Inflammatory macrophage (primary cell): ENCODE measurements at places on chromosomes 13 and 19.
A peak's percentile ranks its signal among the peaks of the same experiment; 100 is the strongest.

GRCh38 chr13:59471106-59471505, 692.6 kb downstream of the DIAPH3 start:
- DNase-seq = peak; percentile 11

DNA sequence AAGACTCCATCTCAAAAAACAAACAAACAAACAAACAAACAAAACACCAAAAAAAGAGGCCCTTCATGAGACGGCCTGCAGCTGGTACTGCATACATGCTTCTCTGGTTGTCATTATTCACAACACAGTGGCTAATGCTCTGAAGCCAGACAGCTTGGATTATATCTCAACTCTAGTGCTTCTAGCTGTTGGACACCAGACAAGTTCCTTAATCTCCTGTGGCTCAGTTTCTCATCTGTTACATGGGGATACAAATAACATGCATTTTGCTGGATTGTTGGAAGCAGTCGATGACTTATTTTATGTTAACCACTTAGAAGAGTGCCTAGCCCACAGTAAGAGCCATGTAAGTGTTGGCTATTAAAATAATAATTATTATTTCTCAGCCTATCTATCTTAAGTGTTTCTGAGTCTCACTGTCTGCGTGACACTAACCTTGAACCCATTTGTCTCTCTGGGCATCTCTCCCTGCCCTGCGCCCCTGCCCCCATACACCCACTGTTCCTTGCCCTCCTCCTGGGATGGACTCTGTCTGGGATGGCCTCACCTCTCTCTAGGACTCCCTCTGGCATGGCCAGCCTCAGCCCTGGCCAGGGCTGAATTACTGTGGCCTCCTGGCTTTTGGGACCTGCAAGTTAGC, 3.1 kb upstream of the JUNB start:
- no peak for DNase-seq

DNA sequence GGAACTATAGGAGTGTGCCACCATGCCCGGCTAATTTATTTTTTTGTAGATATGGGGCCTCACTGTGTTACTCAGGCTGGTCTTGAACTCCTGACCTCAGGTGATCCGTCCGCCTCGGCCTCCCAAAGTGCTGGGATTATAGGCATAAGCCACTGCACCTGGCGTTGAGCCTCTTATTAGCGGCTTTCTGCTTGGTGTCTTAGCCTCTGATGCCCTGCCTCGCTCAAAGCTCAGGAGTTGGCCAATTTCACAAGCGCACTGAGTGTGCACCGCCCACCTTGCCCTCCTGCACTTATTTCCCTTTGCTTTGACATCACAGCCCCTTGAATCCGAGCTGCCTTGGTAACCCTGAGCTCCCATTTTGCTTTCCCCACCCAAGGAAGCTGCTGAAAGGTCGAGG, 10.1 kb downstream of the YIPF2 start:
- no peak for DNase-seq

DNA sequence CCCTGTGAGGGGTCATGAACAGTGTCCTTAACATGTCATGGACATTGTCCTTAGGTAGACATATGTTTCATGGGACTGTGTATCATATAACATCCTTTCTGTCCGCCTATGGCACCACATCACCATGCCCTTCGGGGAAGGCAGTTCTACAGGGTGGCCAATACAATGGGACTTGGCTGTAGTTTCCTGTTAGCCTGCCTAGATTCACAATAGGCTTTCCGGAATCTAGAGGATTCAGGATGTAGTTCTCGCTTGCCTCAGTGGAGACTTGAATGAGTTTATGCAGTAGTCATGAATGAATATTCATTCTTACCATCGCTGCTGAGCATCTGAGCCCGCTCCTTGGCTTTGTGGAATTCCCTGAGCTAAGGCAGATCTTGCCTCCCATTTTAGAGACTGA, 100.5 kb downstream of the DNAJC15 start:
- DNase-seq = no peak

- DNase-seq = no peak
Measured at GRCh38 chr13:97130190-97130589, 91.9 kb upstream of the MBNL2 start.

GRCh38 chr19:44891016-44891882, at the start of gene TOMM40:
Gene TOMM40 (plus strand): TSS chr19:44891254. CDS start chr19:44891416, 162 bp downstream.
- peak; percentile 100 for DNase-seq

DNA sequence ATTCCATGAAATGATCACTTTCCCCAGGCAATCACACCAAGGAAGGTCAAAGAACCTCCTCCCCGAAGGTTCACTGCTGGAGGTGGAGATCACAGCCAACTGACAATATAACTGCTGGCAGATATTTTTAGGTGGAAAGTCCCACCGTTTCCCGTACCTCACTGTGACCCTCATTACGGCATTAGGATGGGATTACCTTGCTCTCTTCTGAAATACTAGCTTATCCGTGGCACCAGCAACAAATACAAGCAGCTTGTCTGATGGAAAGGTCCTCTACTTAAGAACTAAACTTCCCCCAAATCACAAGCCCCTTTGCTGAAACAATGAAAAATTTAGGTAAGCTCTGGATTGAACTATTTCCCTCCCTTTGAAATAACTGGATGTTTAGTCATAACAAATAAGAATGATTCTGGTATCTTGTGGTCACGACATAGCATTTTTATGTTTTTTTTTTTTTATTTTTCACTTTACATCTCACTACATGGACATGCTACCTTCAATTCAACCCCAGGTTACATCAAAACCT, 178.9 kb downstream of the COL4A1 start:
- no peak for DNase-seq

DNA sequence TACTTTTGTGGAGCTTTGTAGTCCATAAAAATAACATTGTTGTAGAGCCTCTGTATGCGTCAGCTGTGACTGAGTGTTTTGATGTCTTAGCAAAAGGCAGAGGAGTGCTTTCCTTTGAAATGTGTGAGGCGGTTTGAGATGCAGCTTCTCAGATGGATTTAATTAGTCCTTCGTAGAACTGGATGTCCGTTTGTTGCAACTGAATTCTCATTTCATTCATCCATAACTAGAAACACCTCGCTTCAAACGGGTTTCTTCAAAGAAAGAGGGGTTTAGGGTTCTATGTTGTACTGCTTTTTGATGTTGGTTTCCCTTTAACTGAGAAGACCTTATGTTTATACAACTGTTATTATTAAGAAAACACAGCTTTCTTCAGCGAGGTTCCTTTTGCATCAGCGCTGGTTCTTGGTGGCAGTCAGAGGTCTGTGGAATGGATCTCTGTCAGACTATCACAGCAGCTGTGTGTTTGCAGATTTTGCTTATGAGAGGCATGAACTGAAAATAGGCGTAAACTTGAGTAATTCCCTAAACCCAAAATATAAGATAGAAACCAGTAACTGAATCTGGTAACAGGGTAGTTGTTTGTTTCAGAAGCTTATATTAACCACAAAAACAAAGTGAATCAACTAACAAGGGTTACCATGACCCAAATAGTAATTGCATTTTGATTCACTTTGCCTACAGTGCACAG, 194.4 kb downstream of the GGACT start:
- no peak for DNase-seq

GRCh38 chr13:30004204-30004603, 153.8 kb upstream of the UBL3 start:
- peak; percentile 73 for DNase-seq

DNA sequence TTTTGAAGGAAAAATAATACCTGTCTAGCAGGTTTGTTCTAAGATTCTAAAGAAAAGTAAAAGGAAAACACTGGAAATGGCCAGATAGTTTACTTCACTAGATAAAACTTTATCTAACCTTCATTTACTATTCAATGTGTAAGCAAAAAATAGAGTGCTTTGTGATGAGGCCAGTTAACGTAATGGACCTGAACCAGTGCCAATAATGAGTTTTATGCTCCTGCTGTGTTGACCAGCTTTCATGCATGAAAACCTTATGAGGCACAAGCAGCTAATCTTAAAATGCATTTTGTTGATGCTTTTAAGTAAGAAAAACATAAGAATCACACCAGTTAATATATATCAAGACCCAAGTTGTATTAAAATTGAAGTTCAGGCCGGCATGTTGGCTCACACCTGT, 617.2 kb upstream of the GPC6 start:
- no peak for DNase-seq

DNA sequence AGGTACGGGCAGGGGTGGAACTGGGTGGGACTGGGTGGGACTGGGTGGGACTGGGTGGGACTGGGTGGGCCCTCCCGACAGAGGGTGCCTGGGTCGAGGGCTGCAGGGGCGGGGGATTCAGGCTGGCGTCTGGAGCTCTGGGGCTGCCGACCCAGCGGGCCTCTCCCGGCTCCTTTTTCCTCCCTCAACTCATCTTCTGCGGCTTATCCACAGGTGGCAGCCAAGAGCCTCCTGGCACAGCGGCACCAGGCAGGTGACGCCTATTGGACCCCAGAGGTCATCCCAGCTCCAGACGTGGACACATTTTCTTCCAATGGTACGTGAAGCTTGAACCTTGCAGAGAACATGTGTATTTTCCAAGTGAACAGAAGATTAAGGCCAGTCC, 533 bp downstream of the ZNF544 start:
- no peak for DNase-seq

DNA sequence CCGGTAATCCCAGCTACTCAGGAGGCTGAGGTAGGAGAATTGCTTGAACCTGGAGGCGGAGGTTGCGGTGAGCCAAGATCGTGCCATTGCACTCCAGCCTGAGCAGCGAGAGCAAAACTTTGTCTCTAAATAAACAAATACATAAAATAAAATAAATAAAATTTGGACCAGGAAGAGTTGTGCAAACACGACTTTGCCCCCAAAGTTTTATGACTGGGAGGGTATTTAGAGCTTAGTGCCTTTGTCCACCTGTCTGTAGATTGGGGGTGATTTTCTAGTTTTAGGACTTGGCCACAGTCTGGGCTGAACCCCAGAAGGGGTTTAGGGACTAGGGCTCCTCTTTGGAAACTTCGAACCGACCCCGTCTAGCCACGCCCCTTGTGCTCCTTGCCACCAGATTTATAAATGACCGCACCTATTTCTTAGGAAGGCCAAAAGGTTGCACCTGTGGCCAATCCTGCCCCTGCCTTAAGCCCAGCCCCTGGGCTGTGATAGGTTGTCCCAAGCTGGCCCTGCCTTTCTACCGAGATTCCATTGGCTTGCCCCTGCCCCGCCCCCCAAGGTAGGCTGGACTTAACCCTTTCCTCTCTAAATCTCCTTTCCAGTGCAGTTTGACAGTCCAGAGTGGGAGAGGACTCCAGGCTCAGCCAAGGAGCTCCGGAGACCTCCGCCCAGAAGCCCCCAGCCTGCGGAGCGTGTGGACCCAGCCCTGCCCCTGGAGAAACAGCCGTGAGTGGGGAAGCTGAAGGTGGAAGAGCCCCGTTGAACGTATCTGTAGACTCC, 5.3 kb downstream of the SHD start:
- no peak for DNase-seq

DNA sequence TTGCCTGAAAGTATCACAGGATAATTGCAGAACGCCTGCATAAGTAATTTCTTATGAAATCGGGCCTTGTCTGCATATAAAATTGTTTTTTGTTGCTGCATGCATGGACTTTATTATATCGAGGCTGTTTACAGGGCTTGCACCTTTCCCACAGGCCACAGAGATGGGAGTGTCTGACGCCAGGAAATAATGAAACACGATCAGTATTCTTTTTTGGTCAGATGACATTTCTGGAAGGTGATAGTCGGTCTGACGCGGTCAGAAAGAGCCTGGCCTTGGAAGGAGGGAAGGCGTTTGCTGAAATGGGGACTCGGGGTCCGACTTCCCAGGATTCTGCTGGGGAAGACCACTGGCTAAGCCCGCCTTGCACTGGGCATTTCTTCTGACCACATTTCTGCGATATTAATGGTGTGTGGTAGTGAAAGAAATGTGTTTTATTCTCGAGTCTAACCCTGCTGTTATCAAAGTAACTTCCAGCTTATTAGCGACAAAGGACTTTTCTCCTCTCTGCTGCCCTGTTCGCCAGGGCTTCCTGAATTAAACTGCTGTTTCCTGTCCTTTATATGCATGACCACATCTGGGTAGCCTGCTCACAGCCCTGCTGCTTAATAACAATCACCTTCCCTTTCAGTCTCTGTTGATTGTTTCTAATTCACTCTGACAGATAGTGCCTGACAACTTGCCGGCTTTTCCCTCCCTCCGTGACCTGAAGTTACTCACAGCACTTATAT, 11.6 kb upstream of the ZNF536 start:
- DNase-seq = no peak

- no peak for DNase-seq
Measured at GRCh38 chr13:81540777-81541176, 1199.9 kb upstream of the SPRY2 start.

- DNase-seq = no peak
Measured at GRCh38 chr19:14502334-14503092, 6.6 kb upstream of the GIPC1 start.

- DNase-seq = no peak
Measured at GRCh38 chr13:86839221-86839620, 832.0 kb upstream of the SLITRK5 start.

DNA sequence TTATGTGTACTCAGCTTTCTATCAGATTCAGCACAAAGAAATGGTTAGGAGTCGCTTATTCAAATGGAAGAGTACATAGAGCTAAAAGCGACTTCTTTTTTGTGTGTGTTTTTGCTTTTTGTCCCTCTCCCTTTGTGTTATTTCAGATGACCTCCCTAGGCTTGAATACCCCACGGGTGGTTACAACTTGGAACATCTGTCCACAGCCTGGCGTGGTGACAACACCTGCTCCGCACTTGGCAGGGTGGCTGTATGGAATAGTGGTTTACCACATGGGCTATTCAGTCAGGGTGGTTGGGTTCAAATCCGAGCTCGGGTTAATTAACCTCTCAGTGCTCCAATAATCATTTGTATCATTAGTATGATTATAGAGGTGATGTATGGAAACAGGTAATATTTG, 151.6 kb upstream of the FREM2 start:
- no peak for DNase-seq

DNA sequence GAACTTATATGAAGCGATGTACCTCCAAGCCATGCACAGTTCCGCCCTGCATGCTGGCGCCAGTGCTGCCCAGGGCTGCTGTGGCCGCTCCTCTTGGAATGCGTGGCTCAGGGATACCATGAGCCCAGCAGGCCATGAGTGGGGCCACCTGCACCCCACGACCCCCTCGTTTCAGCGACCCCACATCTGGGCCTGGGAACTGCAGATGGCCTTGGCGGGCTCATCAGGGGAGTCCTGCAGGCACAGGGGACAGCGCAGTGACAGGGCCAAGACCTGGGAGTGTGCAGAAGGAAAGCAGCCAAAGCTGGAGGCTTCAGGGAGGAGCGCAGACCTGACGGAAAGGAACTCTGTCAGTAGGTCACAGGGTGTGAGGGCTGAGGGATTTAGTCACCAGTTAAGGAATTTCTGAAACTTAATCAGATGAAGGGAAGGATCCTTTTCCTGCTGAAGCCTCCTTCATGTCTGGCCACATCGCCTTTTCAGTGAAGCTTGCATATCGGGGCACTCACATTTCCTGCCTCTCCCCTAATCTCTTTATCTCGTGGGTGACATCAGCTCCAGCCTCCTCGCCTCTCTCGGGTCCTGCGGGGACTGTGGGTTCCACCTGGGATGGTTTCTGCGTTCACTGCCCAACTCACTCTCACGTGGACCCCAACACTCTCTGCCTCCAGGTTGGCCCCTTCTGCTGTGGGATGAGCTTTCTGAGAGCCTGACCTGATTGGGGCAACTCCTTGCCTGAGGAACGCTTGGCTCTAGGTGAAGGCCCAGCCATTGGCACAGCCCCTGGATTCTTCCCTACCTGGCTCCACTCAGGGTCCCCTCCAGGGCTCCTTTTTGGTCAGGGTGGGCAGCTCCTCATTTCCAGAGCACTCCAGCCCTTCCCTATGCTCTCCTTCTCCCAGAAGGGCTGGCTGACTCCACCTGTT, 123.5 kb downstream of the CRYL1 start:
- DNase-seq = peak; percentile 2
